ENCODE measurements at places on chromosomes 16 and 17.

DNA sequence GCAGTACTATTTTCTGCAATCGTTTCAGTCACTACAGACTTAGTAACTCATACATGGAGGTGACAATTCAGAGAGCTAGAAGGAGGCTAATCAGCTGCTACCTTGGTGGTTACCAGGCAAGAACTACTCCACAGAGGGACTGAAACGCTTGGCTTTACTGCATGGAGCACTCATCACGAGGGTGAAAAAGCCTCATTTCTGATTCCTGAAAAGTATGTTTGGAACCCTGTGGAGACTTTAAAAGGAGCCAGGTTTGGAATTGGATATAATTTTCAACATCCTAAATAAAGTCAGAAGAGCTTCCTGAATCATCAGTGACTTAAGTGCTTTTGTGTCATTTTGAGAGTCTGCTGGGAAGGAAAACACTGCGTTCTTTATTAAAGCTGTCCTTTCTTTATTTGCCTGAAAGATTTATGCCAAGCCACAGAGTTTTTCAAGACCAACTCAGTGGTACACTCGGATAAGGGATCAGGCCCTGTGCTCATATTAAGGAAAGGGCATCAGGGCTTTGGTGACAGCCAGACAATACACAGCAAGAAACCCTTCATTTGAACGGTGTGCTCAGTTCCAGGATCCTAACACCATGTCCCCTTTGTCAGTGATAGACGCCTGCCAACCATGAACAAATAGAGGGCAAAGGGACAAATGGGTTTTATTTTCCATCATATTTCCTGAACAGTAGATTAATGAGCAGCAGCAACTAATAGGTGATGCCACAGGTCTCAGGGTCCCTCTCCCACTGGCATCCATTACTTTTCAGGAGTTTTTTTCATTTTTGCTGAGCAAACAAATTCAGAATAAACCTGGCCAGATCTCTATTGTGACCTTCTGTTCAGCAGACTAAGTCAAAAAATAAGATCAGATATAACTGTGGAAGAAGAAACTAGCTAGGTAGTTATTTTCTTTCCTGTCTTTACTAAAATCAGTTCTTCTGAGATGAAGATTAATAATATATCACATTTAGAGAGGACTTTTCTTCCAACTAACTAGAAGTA lies 80.5 kb upstream of the CLEC18B start:
- DNase-seq: no peak

DNA sequence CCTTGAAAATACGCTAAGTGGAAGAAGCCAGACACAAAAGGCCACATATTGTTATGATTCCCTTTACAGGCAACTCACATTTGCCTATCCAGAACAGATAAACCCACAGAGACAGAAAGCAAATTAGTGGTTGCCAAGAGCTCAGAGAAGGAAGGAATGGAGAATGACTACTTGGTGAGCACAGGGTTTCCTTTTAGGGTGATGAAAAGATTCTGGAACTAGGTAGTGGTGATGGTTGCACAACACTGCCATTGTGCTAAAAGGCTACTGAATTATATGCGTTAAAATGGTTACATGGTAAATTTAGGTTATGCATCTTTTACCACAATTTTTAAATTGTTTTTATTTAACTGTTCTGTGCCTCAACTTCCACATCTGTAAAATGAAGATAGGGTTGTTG lies 4.4 kb downstream of the COPRS start:
- DNase-seq: no peak

GRCh38 chr17:67733449-67733848 lies 15.7 kb downstream of the NOL11 start:
- DNase-seq: no peak

DNA sequence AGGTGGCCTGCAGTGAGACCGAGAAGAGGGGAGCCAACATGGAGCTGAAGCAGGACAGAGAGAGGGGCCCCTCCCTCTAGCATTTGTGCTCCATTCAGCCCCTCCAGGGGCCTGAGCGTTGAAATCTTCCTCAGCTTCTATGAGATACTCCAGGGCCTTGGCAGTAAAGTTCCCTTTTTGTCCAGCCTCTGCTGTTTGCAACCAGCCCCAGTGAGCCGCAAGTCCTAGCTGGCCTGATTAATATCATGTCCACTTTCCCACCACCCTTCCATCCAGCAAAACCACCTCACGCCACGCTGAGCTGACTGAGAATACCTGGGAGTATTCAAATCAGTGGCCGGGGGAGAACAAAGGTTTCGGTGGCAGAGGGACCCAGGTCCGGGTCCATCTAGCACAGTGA lies 11.7 kb upstream of the RPH3AL start:
- no peak for DNase-seq

DNA sequence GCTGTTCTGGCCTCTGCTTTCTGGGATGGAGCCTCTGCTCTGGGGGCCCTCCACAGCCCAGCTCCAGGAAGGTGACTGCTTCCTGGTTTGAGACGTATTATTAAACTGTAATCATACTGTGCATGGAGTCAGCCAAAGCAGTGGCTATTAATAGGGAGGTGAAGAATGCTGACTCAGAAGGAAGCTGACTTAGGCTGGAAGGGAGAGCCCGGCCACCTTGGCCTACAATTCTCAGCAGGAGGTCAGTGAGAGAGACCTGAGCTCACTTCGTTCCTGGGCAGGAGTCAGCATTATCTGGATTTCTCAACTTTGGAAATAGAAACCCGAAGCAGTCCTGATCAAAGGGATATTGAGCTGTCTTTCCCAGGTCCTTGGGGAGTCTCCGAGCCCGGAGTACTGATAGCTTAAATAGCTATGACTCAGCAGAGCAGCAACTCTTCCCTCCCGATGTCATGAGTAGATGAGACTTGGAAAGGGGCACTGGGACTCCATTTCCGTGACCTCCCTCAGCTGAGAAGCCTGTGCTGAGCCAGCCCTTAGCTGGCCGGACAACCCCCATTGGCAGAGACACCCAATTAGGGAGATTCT lies 91.8 kb downstream of the YPEL2 start:
- DNase-seq: no peak

DNA sequence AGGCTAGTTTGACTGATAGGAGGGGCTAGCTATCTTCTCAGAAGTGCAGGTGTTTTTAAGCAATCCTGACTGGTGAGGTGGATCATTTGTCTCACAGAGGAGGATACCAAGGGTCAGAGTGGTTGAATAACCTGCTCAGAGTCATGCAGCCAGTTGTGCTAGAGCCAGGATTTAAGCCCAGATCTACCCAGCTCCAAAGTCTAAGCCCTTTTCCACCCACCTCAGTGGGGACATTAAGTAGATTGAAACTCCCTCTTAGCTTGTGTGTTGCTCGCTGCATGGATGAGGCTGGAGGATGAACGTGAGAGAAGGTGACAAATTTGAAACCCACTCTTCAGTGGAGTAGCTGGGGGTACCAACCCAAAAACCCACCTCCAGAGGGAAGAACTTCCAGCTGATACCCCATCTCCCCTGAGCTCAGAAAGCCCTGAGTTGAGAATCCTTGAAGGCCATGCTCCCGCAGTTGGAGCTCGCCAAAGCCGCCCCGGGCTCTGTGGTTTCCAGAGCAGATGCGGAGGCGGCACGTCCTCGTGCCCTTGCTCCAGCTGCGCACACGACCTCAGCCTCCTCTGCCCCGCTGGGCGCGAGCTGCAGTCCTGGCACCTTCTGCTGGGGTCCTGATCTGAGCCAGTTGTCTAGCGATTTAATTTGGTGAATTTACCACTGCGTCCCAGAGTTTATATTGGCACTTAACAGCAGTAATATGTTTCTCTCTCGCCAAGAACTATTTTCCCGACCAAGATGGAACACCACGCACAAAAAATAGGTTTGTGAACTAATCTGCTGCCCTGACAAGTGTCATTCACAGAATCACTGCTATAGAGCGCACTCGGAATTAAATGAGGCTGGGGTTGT lies 159.5 kb downstream of the CCDC182 start:
- no peak for DNase-seq

DNA sequence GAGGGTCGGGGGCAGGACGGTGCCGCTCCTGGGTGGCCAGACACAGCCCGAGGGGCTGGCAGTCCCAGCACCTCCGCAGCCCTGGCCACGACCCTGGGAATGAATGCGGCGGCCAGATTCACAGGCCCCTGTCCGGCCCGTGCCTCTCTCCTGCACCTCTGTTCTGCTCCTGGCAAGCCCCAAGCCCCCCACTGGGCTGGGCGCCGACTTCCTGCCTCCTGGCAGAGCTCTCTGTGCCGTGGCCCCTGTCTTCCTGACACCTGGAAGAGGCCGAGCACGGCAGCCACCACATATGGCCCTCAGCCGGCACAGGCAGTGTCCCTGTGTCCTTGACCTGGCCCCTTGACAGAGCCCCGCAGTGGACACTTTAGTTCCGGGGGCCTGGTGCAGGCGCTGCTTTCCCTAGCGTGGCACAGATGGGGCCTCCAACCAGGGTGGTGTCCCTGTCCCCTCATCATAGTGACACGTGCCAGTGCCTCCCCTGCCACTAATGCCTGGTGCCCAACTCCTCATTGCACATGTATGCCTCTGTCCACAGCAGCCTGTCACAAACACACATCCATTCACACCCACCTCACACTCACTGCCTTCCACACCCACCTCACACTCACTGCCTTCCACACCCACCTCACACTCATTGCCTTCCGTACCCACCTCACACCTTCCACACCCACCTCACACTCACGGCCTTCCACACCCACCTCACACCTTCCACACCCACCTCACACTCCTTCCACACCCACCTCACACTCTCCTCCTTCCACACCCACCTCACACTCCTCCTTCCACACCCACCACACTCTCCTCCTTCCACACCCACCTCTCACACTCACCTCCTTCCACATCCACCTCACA lies 110.6 kb upstream of the PLCG2 start:
- no peak for DNase-seq

- no peak for DNase-seq
Observed at GRCh38 chr17:60361889-60362288, 30.0 kb downstream of the USP32 start.

GRCh38 chr17:22217135-22217534 lies 524.8 kb downstream of the KCNJ18 start:
- no peak for DNase-seq

- DNase-seq: no peak
Observed at GRCh38 chr17:9671559-9671958, 26.2 kb downstream of the USP43 start.

DNA sequence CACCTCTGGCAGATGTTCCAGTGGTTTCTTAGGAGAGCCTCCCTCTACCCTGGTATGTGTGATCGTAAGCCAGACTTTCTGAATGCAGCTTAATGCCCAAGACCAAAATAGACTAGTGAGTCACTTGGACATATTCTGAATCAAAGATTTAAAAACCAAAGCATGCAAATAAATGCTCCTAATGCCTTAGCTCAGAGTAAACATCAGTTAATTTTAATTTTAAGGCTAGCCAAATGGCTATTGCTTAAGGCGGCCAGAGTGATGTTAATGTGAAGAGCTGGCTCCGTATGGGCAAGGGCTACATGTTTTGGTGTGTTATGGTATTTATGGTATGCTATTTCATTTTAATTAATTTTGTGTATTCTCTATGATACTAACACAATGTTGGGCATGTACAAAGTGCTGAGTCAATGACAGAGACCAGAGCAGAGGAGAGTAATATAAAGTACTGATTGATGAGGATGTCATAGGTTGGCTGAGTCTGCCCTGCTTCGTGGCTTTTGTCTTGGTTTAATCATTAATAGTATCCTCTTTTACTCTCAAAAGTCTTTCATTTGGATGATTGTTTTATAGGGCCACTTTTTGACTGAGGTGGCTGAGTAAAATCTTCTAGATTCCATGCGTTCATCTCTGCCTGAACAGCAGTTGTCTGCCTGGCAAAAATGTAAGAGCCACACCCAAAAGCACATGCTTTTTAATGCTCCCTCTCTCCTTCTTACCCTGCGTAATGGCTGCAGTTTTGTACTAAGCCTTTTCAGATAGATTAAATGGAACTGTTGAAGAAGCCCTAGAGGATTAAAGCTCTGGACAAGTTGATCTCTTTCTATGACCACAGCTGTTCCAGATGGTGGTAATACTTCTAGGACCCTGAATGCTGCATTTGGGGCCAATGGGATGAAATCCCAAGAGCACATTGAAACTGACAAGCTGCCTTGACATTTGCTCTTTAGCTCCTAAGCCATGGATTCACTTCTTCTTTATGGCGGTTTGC lies 59.6 kb downstream of the MAP2K6 start:
- no peak for DNase-seq

DNA sequence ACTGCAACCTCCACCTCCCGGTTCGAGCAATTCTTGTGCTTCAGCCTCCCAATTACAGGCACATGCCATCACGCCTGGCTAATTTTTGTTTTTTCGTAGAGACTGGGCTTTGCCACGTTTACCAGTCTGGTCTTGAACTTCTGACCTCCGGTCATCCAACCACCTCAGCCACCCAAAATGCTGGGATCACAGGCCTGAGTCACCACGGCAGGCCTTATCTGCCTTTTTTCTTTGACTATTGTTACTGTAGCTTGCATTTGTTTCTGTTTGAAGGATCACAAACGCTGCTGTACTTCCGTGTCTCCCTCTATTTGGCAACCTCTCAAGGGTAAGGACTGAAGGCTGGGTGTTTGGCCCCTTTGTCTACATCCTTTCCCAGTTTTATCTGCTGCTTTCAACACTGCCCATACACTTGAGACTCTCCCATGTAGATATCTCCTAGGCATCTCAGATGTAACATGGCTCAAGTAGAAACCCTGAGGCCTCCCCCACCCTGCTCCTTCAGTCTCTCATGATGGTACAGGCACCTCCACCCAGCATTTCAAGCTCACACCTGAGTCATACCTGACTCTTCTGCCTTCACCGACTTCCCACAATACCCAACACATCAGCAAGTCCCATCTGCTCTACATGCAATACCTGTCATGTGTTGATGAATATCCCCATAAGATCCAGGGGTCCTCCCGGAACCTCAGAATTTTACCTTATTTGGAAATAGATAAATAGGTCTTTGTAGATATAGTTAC lies 219.0 kb downstream of the CPPED1 start:
- DNase-seq: no peak

DNA sequence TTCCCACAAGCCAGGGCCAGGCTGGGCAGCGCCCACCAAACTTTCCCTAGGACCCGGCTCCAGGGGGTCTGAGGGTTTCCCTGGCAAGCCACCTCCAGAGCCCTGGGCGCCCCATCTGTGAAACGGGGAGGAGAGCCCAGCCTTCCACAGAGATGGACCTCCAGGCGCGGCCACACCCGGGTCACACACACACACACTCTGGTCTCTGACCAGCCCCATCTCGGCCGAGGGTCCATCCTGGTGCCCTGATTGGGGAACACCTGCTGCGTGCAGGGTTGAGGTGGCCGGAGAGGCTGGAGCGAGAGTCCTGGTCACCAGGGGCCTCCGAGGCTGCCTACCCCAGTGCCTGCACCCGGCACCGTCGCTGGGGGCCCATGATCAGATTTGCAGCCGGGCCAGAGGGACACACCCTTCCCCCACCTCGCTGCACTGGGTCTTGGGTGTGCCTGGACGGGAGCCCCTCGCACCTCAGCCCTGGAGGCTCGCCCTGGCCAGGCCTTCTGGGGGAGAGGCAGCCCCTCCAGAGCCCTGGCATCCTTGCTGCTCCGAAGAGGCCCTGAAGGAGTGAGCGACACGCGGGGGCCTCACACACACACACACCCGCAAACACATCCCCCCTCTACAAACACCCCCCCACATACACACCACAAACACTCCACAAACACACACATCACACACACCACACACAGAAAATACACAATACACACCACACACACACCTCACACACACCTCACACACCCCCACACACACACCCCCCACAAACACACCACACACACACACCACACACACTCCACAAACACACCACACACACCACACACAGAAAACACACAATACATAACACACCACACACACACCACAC lies 29.7 kb downstream of the SLC25A10 start:
- no peak for DNase-seq
